ENCODE measurements at places on chromosomes 1 and 21.

DNA sequence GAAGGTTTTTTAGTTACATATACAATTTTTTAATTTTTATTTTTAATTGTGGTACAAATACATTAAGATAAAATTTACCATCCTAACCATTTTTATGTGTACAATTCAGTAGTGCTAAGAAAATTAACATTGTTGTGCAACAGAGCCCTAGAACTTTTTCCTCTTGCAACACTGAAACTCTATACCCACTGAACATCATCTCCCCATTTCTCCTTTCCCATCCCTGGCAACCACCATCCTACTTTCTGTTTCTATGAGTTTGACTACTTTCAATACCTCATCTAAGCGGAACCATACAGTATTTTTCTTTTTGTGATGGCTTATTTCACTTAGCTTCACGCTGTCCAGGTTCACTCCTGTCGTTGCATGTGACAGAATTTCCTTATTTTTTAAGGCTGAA is 54.1 kb downstream of the PALMD start:
- DNase-seq: no peak

- DNase-seq: no peak
These were observed 214 bp downstream of the NCAM2 start for GRCh38 chr21:20998456-20998789.

DNA sequence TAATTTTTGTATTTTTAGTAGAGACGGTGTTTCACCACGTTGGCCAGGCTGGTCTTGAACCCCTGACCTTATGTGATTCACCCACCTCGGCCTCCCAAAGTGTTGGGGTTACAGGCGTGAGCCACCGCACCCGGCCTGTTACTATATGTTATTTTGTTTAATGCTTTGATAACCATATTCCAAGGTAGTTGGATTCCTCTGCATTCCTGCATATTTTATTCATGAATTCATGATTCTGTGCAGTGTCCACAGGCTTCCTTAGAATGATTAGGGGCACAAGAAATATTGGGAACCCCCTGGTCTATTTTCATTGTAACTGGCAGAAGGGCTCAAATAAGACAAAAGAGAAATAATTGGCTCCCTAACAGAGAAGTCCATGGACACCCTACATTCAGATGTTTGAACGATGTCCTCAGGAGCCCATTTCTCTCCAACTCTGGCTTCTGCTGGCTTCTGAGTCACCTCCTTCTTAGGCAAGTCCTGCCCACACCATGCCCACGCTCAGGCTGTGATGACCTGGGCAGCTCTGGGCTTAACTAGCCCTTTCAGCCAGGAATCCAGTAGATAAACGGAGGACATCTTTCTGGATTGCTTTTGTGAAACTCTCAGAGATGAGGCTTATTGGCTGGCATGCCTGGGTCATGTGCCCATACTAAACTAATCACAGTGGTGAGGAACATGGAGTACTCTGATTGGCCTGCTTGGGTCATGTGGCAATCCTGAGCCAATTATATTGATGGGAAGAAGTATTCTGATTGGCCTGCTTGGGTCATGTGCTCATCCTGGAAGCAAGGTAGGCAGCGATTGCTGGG is 32.6 kb downstream of the TNFRSF8 start:
- no peak for DNase-seq

- no peak for DNase-seq
These were observed 17.2 kb downstream of the MEF2D start for GRCh38 chr1:156483397-156483796.

DNA sequence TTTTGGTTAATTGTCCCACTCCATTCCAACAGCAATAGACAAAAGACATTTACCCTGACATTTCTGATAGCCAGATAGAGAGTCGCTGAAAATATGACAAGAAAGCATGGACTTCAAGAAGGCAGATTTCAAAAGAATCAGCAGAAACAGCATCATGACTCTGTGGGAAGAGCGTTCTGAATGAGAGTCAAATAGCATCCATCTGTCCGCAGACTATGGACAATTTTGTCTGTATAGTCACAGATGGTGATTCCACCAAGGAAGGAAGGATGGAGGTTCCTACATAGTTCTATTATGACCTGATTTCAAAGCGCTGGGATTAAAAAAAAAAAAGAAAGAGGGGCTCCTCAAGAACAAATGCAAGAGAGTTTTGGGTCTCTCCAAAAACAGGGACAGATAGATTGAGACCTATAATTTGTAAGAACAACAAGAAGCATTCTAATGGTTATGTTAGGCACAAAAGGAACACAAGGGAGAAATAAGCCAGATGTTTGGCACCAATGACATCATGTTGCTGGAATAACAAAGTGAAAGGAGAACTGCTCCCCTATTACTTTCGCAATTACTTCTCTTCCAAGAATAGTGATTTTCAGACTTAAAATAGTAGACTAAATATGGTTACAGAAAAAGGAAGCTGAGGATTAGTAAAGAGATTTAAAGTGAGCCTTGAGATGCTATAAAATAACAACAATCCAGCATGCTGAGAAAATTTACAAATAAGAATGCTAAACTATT is 28.5 kb downstream of the NIBAN1 start:
- no peak for DNase-seq

Measured in stimulated activated CD8-positive, alpha-beta memory T cell treated with anti-CD3 and anti-CD28 coated beads, Interleukin-2, amount 100 ng/mL, for 1 hour (primary cell).